Stimulated activated naive CD4-positive, alpha-beta T cell treated with Interleukin-2 at 50 U/mL for 16 hours (primary cell): ENCODE measurements at places on chromosomes 11 and 22.

DNA sequence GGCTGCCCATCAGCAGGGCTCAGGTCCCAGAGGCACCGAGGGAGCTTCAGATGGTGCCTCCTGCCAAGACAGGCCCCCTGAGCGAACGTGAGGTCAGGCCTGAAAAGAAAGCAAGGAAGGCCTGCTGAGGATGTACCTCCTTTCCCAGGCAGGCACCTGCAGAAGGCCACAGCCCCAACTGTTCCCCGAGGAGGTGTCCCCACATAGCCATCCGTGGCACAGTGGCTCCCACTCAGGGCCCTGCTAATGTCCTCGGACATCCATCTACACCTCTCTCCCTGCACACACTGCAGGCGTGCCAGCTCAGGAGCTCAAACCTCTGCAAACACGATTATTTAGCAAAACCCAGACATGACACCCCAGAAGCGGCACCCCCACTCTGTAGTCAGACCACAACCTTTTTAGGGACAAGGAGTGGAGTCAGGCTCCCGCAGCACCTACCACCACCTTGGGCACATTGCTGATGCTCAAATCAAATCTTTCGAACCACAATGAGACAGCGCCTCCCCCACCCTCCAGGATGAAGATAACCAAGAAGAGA is 36.9 kb downstream of the SHANK2 start:
- no peak for DNase-seq

GRCh38 chr11:11387207-11387606 is 34.2 kb upstream of the CSNK2A3 start:
- DNase-seq: no peak

DNA sequence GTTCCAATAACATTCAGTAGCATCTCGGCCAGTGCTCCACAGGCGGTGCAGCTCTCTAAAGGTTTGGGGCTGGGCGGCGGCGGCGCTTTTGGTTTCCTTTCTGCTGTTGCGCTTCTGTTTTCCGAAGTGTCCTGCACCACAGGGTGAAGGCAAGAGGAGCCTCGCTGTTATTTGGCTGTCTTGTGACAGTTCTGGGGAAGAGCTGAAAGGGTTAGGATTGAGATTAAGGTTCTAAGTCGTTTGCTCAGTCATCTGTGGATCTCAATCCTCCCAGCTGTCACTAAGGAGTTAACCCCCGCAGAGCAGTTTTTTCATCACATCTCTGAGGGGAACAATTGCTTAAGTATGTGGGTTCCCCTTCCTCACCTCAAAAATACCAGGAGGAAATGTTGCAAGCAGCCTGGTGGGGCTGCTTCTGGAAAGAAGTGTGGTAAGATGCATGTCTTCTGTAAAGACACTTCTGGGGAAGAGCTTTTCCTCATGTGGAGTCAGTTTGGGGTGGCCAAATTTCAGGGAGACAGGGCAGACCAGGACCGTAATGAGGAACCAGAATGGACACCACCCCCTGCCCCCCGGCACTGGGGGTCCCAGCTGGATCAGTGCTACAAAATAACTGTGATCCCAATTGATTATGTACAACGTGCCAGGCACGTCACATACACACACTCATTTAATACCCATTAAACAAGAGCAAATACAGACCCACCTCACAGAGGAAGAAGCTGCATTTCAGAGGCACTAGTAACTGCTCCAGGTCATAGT is 14.2 kb downstream of the TMEM121B start:
- no peak for DNase-seq

DNA sequence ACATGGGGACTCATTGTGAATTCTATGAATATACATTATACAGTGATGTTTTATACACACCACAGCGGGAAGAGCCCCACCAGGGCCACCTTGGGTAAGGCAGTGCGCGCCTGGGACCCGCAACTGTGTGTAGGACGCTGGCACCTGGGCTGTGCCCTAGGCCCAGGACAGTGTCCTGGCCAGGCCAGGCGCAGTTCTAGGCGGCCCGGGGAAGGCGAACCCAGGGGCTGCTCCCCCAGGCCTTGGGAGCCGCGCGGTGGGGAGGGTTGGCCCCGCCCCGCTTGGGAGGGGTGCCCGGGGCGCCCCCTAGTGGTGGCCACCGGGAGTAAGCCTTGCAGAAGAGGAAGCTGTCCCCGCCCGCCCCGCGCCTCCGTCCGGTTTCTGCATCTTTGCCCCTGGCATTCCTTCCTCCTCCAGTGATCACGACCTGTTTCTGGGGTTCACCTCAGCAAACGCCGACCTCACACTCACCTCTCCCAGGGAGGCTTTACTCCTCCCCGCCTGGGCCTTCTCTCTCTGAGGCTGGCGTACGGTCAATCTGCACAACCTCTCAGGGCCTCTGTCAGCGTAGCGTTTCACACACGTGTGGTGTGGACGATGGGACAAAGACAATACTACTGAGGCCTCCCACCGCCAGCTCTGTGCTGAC is 9.5 kb upstream of the EHD1 start:
- DNase-seq: peak; percentile 64

GRCh38 chr11:17579451-17579850 is 32.4 kb downstream of the OTOG start:
- DNase-seq: no peak

DNA sequence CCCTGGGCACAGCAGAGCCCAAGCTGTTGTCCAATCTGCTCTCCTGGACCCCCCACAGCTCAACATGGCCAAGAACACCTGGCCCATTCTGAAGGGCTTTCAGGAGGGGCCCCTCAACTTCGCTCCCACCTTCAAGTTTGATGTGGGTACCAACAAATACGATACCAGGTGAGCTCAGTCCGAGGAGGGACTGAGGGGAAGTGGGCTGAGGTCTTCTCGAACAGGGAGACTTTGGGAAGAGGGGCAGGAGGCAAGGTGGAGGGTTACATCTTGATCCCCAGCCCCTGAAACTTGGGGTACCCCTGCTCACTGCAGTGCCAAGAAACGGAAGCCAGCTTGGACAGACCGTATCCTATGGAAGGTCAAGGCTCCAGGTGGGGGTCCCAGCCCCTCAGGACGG is 5.4 kb downstream of the INPP5J start:
- DNase-seq: no peak

- DNase-seq: no peak
Observed at GRCh38 chr11:68048681-68049508, 10.1 kb downstream of the TCIRG1 start.

DNA sequence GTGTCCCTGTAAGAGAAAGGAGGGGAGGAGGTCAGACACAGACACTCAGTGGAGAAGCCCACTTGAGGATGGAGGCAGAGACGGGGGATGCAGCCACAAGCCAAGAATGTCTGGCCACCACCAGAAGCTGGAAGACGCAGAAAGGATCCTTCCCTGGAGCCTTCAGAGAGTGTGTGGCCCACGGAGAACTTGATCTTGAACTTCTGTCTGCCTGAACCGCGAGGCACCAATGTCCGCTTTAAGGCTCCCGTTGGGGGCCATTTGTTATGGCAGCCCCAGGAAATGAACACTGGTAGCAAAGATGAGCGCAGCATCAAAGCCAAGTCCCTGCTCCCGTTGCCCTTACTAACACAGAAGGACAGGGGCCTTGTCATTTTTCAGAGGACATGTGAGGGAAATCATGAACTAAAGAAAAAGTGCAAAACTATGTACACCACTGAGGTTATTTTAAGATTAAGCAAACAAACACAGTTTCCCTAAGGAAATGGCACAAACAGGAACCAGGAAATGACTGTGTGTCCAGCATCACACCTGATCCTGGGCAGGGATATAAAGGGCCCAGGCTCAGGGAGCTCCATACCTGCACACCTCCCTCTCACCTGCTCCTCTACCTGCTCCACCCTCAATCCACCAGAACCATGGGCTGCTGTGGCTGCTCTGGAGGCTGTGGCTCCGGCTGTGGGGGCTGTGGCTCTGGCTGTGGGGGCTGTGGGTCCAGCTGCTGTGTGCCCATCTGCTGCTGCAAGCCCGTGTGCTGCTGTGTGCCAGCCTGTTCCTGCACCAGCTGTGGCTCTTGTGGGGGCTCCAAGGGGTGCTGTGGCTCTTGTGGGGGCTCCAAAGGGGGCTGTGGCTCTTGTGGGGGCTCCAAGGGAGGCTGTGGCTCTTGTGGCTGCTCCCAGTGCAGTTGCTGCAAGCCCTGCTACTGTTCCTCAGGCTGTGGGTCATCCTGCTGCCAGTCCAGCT is at the start of gene KRTAP5-6:
Gene KRTAP5-6 (plus strand): TSS at position 588 of the 963 bp plus-strand sequence. CDS start 51 bp downstream, at position 639.
- no peak for DNase-seq

DNA sequence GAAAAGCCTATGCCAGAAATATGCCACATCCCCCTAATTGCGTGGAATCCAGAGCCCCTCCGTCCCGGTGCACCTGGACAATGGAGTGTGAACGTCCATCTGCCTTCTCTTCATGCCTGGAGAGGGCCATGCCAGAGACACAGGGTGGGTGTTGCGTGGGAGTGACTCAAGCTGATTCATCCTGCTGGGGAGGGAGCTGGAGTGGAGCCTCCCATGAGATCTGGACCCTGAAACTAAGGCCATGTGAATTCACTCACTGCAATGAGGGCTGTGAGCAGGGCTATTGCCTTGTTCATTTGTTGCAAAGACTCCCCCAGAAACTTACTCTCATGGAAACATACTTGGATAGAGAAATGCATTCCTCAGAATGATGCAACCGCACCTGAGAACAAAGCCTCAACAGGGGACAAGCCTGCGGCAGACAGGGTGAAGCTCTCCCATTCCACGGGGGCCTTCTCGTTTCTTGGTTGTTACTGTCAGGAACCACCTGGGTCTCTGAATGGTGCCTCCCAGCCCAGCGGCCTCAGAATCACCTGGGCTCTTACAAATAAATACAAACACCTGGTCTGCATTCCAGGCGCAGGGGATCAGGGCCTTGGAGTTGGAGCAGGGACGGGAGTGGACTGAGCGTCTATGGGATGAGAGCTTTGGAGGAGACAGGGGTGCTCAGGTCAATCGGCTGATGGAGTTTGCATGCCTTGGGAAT is 1031.2 kb downstream of the BRD1 start:
- DNase-seq: no peak
